GM23338 (cell line): ENCODE measurements at places on chromosomes 6 and 20.

DNA sequence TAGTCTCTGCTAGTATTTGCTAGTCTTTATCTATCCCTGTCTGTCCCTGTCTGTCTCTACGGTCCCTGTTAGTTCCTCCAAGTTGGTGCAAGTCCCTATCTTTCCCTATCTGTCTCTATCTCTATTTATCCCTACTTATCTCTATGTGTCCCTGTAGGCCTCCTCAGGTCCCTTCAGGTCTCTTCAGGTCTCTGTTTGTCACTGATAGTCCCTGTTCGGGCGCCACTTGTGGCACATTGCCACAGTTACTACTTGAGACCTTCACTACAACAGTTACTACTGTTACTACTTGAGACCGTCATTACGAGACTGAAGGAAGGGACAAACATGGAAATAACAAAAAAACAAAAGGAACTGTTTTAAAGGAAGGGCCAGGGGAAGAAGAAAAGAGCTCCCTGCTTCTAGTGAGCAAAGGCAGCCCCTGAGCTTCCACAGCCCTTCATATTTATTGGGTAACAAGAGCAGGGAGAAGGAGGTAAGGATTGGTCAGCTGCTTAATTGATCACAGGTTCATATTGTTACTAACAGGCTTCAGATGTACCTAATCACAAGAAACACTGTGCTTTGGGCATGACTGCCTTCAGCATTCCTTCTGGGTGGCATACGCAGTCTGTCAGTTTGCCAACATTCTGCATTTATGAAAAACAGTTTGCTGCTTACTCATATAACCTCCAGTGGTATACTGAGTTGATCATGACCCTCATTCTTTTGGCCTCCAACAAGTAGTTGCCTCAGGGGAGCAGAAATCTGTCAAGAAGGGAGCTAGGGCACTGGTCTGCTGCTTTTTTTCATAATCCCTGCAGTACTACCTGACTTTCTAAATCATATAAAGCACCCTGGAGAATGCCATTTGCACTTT lies 8.4 kb downstream of the EPB41L2 start:
- no peak for DNase-seq

DNA sequence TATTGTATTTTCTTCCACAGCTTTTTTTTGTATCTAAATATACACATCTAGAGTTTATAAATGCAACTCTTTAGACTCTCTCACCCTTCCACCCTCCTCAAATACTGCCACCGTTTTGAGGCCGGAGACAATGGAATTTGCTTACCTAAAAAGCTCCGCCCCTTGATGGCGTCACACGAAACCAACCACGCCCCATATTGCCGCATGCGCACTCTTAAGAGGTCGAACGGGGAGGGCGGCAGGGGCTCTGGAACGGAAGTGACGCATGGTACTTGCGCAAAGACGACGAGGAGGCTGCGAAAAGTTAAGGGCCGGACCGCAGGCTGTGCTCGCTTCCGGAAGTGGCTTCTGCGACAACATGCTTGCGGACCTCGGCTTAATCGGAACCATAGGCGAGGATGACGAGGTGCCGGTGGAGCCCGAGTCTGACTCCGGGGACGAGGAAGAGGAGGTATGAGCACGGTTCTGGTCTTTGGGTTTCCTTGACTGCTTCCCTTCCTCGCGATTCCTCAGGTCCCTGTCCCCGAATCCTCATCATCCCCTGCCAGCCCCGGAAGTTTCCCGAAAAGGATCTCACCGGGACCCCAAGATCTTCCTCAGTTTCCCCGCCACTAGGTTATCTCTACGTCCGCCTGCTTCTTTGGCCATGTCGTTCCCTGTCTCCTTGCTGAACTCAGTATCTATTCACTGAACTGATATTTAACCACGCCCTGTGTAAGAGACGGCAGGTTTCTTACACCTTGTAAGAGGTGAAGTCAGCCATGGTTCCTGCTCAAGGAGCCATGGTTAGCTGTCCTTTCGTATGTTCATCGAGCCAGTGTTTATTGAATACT lies at the start of gene DDX27:
DDX27 (plus strand) TSS at position 326 of the 833 bp plus-strand sequence; CDS start at position 359, 33 bp downstream.
- peak; percentile 100 for DNase-seq

DNA sequence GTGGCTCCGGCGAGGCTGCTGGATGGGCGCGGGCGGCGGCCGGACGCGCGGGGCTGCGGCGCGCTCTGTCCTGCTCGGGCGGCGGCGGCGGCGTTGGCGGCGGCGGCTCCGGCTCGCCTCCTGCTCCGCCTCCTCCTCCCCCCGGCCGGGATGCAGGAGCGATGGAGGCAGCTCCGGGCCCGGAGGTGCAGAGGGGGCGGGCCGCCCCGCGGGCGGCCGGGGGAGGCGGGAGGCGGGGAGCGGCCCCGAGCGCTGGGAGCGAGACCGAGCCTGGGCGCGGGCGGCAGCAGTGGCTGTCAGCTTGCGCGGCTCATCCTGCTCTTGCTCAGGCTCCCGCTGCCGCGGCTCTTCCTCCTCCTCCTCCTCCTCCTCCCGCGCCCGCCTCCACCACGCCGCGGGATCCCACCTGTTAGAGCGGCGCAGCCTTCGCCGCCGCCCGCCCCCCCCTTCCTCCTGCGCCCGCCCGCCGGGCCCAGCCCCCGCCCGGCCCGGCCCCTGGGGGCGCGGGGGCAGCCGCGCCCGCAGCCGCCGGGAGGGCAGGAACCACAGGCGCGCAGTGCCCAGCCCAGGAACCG lies at the start of gene NOL4L:
NOL4L (minus strand) TSS at position 323 of the 575 bp plus-strand sequence. CDS start 443 bp downstream, outside the sequence.
- DNase-seq = peak; percentile 69

GRCh38 chr6:4593951-4594350 lies 182.3 kb upstream of the CDYL start:
- DNase-seq = no peak

GRCh38 chr6:37582306-37582705 lies 82.6 kb upstream of the CCDC167 start:
- DNase-seq = peak; percentile 63

DNA sequence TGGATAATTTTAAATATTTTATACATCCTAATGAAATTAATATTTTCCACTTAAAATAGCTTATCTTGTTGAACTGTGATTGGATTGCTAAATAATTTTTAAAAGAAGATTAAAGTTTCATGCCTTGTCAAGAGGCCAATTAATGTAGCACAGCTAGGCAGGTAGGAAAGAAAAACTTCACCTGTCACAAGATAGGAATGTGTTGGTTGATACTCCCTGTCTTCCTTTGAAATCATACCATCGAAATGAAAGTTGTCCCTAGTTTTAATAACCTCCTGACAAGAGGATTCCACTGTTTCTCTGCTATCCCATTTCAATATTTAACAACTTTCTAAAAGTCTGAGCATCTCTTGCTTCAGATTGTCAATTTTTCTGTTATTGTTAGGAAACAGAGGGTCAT lies 80.8 kb downstream of the BMP6 start:
- DNase-seq = no peak

DNA sequence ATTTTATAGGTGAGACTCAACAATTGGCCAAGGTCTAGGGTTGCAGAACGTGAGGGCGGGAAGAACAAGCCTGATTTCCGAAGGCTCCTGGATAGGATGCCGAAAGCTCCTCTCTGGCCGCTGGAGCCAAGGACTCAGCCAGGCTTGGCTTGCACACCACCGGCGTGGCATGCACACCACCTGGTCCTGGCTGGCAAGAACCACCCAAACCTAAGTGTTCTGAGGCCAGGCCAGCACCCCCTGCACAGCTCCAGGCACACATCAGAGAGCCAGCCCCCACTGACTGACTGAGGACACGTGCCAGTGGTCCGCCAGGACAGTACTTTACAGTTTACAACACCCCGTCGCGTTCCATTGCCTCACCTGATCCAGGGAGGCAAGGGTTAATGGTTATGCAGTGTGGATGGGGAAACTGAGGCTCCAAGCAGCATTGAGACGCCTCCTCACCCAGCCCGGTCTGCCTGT lies 414 bp downstream of the TGM2 start:
- DNase-seq = no peak

- no peak for DNase-seq
These were observed 41.9 kb downstream of the COX4I2 start for GRCh38 chr20:31679357-31680285.

- no peak for DNase-seq
These were observed 78.7 kb downstream of the IRF4 start for GRCh38 chr6:470051-470900.

GRCh38 chr20:17593902-17594301 lies 24.0 kb downstream of the DSTN start:
- no peak for DNase-seq

- no peak for DNase-seq
These were observed 73.9 kb downstream of the RAMACL start for GRCh38 chr6:166512567-166512966.

- no peak for DNase-seq
These were observed 24.6 kb downstream of the GPR6 start for GRCh38 chr6:110002676-110003075.

DNA sequence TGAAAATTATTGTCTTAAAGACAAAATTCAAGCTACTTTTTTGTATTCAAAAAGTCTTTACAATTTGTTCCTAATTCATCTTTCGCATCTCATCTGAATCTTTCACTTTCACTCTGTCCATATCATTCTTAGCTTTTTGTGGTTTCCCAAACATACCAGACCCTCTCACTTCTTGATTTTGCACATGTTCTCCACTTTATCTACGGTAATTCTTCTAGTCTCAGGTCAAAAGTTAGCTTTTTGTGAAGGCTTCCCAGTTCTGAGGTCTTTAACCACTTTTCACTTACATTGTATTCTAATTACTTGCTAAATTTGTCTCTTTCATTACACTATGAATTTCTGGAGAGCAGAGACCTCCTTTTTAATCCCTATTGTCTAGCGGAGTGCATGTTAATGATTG lies 34.6 kb upstream of the EPHA7 start:
- DNase-seq = no peak

DNA sequence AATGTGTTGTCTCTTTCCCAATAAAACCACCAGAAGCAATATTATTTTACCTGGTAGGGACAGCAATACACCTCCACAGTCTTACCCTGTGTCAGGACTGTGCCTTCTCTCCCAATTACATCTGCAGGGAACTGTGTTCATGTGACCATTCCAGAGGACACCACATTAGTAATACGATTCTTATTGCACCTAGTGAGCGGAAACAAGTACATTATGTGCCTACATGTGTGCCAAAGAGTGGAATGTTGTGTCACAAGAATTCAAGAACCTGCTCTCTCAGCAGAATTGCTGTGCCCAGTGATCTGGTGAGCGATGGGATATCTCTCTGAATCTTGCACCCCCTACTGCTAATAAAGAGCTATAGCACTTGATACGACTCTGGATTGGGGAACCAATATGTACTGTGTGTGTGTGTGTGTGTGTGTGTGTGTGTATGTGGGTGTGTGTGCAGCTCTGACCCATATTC lies 57.4 kb upstream of the FOXC1 start:
- DNase-seq = peak; percentile 71

DNA sequence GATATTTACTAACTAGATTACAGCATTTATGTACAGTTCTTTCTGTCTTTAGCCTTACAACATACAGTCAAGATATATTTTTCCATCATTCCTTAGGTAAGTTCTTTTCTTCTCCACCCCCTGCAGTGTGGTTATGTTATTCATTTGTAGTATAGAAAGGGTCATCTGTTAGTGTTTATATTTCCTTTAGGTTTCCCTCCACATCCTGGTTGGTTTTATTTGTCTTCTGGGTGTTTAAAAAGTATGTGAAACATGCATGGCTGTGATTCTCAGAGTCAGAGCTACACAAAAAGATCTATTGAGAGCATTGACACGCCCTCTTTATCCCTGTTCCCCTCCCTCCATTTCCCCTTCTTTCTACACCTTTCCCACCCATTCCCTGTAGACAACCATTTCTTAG lies 20.1 kb downstream of the DHX35 start:
- DNase-seq = no peak

DNA sequence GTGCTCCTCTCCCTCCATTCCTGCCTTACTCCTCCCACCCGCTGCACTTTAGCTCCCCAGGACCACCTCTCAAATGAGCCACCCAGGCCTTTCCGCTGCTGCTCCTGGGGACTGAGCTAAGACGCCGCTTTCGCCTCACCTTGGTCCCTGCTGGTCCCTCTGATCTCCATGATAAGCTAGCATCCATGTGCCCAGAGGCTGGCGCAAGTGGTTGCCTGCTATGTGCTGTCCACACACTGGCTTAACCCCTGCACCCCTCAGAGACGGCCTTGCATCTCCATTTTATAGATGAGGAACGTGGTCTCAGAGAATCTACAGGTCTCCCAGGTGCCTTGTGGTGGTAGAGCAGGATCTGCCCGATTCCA lies 160.1 kb upstream of the PMEPA1 start:
- DNase-seq = no peak

GRCh38 chr6:112934433-112935327 lies 587.5 kb downstream of the RFPL4B start:
- peak; percentile 8 for DNase-seq

GRCh38 chr6:90953405-90954161 lies 366.7 kb upstream of the MAP3K7 start:
- DNase-seq = no peak

DNA sequence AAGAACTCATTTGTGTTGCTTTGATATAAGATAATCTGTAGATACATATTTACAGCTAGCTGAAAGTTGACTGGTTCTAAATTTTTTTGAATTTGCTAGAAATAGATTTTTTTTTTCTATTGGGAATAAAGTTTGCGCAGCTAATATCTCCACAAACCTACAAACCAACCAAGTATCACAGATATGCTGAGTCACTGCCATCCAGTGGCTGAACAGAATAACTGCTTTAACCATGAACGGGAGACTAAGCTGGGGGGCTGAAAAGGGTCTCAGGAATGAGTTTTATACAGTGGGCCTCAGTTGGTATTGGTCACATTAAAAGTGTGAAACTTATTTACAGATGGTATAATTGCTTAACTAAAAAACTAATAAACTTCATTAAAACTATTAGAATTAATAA lies 326.7 kb upstream of the CNR1 start:
- peak; percentile 53 for DNase-seq

DNA sequence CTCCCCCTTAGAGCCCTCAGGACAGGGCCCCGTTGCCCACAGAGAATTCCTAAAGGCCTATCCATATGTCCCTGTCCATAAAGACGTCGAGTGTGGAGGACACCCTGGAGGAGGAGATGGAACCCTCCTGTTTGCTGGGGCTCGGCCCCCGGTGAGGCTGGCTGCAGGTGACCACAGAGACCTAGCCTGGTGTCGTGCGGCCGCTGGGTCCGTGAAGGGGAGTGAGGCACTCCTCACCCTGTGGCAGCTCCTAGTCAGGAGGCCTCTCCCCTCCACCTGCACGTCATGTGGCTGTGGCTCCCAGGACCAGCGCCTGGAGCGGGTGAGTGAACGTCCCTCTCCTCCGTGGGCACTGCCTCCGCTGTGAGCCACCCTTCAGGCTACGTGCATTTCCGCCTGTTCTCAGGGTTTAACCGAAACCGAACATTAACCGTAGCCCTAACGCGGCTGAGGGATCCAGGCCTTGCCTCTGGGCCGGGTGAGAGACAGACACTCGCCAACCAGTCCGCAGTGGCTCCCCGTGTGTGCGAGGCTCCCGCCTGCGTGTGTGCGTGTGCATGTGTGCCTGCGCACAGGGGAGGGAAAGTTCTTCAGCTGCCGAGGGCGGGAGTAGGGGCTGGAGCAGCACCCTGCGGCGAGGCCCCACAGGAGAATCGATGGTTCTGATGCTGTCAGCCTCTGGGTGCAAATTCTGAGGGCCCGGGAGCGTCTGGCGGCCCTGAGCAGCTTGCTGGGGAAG lies 5.9 kb upstream of the TCEA2 start:
- DNase-seq = peak; percentile 41

DNA sequence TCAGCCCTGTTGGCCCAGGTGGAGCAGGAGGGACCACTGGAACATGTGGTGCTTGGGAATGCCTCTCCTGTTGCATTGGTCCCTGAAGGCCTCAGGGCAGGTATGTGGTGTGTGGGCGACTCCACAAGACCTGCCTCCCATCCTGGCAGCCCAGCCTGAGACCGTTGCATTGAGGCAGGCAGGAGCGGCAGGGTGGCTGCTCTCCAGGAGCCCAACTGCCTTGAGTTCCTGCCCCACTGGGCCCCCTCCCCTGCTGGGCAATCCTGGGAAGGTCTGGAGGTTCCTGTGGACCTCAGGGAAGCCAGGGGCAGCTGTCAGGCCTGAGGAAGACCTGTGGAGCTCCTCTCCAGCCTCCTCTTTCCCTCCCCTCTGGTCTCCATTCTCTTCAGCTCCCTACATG lies 19.8 kb downstream of the MAVS start:
- DNase-seq = no peak
